ENCODE measurements at places on chromosomes 7 and 10. TPM values are rescaled to one million over a fixed set of nuclear protein-coding genes. Genes with fewer than 3 reads are reported as not detected.

The PAPOLB gene
- total RNA-seq, result 0.02 TPM

The WDFY4 gene
- total RNA-seq, result not detected

The MLXIPL gene
- total RNA-seq, result not detected

The OR13A1 gene
- not detected for total RNA-seq

The NKX2-3 gene
- total RNA-seq, result not detected

The PGAM2 gene
- not detected for total RNA-seq

The PLA2G12B gene
- not detected for total RNA-seq

The HECW1 gene
- 33.8 TPM for total RNA-seq

The PDE6C gene
- total RNA-seq, result not detected

The PUS7 gene
- total RNA-seq, result 25.3 TPM

The ERVW-1 gene
- total RNA-seq, result not detected

The HOXA6 gene
- 0.70 TPM for total RNA-seq

The ZNF365 gene
- total RNA-seq, result 2.6 TPM

The VSTM4 gene
- 0.29 TPM for total RNA-seq

The LIPK gene
- total RNA-seq, result not detected

The P4HA1 gene
- total RNA-seq, result 109 TPM

The PIP gene
- total RNA-seq, result not detected

The CLRN3 gene
- total RNA-seq, result not detected

The DPP6 gene
- not detected for total RNA-seq

The NOM1 gene
- total RNA-seq, result 6.9 TPM

The TMEM196 gene
- total RNA-seq, result not detected

The HUS1 gene
- total RNA-seq, result 43.4 TPM

The C10orf67 gene
- total RNA-seq, result not detected

The ATOH7 gene
- 0.88 TPM for total RNA-seq

The WIPF3 gene
- total RNA-seq, result not detected

The LIPF gene
- not detected for total RNA-seq

The SPDYE9 gene
- total RNA-seq, result not detected

The TUBB8 gene
- not detected for total RNA-seq

The LEP gene
- total RNA-seq, result not detected

The ADRB1 gene
- 1.1 TPM for total RNA-seq

The RBP4 gene
- total RNA-seq, result 0.56 TPM

The ELFN1 gene
- total RNA-seq, result 0.37 TPM

The DOCK1 gene
- total RNA-seq, result 28.9 TPM

The SFRP4 gene
- total RNA-seq, result 8.3 TPM

The FAM25C gene
- not detected for total RNA-seq

The ACHE gene
- 0.15 TPM for total RNA-seq

The CAV2 gene
- 67.2 TPM for total RNA-seq

The CD36 gene
- 1.2 TPM for total RNA-seq

The ANXA11 gene
- 51.6 TPM for total RNA-seq

The VWDE gene
- 3.1 TPM for total RNA-seq

The PRF1 gene
- total RNA-seq, result not detected

The ADCYAP1R1 gene
- total RNA-seq, result 0.17 TPM

The OIT3 gene
- total RNA-seq, result not detected

The IL2RA gene
- not detected for total RNA-seq

The VIM gene
- 2,364 TPM for total RNA-seq

The RBM20 gene
- 4.6 TPM for total RNA-seq

The PLXDC2 gene
- 30.3 TPM for total RNA-seq

The ECHS1 gene
- 148 TPM for total RNA-seq
